ENCODE measurements at places on chromosomes 4 and X.

- no peak for DNase-seq
Measured at GRCh38 chr4:1675802-1676137, 8.3 kb downstream of the FAM53A start.

DNA sequence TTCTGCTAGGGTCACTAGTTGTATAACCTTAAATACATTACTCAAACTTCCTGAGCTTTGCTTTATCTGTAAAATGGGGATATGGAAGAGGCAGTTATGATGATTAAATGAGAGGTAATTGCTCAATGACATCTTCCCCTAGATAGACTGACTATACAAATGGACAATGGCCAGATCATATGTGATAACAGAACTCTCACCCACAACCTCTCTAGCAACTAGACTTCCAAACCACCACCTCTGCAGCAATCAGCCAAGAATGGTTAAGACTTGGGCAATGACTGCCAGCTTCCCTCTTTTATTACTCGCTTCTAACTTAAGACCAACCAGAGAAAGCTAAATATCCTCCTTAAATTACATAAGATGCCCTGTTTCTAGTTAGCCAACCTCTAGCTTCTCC lies 2.9 kb upstream of the SEPSECS start:
- no peak for DNase-seq

DNA sequence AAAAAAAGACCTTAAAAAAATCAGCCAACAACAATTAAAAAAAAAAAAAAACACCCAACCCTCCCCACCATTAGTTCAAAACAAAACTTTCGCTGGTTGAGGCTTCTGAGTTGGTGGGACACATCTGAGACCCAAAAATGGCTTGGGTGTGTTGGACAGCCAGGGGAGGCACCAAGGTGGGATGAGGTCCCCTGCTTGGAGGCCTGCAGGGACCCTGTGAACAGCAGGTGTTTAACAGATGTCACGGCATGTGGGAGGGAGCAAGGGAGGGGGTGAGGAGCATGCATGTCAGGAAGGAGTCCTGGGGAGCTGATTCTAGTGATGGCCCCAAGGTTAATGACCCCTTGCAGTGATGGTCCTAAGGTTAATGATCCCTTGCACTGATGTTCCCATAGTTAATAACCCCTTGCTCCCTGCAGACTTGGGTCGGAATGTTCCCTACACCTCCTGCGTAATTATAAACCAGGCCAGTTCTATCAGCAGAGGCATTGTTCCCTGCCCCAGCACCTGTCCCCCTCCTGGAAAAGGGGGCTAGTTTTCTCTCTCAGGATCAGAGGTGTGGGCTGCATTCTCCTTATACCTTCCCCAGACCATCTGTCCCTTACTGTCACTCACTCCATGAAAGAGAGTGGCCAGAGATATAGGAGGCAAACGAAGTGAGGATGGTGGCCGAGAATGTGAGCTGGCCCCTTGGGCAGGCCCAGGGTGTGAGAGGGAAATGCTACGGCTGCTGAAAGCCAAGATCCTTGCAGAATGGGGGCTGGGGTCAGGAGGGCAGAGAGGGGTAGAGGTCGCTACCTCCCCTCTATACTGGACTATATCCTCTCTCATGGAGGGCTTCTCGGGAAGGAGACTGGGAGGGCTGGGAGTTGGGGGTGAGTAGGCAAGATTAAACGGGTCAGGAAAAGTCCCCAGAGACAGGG lies 2.3 kb upstream of the FOXP3 start:
- DNase-seq, result no peak

DNA sequence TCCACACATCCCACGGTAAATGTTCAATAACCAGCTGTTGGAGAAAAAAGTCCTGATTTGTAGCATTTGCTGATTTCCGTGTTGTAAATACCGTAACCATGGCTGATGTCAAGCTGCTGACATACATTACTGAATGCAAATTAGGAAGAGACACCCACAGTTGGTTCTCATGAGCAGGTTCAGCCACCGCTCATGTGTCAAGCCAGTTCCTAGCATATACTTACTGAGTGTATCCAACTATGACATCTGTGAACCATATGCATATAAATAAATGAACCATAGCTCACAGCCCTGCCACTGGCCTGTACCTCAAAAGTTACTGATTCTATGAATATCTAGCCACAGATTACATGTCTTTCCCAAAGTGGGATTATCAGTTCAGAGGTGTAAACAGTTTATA lies 29.5 kb downstream of the FHDC1 start:
- no peak for DNase-seq

DNA sequence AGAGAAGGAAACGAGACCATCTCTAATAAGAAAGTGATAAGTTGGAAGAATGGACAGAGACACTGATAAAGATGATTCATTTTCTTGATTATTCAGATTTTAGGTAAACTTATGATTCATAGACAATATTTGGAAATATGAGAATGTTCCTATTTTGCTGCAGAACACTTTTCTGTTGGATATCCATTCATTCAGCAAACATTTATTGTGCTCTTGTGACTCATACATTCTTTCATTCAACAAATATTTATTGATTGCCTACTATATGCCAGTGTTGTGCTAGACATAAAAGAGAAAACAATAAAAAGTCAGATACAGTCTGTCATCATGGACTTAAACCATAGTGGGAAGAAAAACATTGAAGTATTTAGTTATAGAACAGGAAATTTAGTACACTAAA lies 1232.0 kb downstream of the STIM2 start:
- no peak for DNase-seq

DNA sequence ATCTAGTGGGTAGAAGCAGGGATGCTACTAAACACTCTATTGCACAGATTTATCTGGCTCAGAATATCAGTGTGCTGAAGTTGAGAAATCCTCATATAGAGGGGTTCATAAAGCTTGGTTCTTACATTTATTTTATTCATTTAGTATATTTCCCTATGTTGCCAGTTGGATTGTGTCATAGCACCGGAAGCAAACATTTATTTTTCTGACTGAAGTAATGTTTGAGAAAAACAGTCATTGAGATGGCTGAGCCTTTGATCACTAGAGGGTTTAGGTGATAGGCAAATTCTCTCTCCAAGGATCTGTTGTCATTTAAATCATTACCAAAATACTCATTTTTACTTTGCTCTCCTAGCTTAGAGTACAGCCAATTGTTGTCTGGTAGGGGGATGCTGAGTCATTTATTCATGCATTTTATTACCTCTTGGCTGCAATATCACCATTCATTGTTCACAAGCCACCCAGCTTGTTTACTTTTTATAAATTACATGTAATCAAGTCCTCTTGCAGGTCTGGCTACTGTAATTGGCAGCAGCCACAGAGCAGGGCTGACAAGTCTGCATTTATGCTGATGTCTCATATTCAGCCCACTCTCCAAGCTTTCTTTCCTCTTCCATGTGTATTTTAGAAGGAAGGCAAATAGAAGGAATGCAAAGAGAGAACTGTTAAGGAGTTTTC lies 15.2 kb downstream of the GAB1 start:
- DNase-seq, result no peak

- DNase-seq, result no peak
Measured at GRCh38 chrX:86329174-86329573, 180.9 kb downstream of the DACH2 start.

GRCh38 chr4:87109121-87109520 lies 111.3 kb downstream of the KLHL8 start:
- no peak for DNase-seq

DNA sequence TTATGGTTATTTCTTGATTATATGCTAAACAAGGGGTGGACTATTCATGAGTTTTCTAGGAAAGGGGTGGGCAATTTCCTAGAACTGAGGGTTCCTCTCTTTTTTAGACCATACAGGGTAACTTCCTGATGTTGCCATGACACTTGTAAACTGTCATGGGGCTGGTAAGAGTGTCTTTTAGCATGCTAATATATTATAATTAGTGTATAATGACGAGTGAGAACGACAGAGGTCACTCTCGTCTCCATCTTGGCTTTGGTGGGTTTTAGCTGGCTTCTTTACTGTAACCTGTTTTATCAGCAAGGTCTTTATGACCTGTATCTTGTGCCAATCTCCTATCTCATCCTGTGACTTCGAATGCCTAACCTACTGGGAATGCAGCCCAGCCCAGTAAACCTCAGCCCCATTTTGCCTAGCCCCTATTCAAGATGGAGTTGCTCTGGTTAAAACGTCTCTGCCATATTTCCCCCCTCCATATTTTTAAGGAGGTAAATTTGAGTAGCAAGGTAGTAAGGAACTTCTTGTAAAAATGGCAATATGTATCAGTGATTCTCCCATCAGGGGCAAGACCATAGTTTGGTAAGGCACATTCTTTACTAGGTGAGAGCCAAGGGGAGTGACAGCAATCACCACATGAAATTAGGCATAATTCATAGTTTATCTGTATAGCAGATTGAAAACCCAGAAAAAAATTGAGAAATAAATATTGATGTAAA lies 2.6 kb downstream of the CXCL2 start:
- no peak for DNase-seq

DNA sequence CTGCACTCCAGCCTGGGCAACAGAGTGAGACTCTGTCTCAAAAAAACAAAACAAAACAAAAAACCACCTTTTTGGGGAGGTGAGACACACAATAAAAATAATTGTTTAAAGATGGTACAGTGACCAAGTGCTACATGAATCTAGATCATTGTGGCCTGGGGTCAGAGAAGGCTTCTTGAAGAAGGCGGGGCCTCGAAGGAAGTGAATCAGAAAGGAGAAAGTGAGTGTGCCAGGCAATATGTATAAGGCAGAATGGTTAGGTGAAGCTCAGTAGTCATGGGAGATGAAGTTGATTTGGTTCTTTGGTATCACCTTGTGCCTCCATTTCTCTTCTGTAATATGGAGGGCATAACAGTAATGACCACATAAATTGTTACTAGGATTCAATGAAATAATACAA lies 58.9 kb downstream of the DOCK11 start:
- DNase-seq, result no peak

DNA sequence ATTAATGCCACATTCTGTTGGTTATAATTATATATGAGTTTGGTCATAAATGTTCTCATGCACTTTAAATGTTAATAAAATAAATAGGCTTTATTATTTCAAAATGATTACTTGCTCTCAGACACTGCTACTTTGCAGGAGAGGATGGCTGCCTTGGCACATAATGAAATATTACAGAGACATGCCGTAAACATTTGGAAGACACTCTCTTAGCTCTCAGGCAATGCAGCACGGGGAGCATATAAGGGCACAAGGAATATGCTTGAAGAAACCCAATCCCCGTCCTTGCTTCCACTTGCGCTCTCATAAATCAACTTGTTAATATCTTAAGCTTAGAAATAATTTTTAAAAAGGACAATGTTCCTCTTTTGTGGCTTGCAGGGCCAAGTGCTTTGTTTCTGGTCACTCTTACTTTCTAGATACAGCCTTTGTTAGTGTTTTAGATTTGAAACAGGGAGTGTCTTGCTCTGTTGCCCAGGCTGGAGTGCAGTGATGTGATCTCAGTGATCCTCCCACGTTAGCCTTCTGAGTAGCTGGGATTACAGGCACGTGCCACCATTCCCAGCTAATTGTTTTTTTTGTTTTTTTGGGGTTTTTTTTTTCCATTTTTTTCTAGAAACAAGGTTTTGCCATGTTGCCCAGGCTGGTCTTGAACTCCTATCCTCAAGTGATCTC lies 445.0 kb downstream of the SPRY1 start:
- no peak for DNase-seq

GRCh38 chrX:47313056-47313455 lies 57.3 kb upstream of the ZNF157 start:
- DNase-seq, result no peak

DNA sequence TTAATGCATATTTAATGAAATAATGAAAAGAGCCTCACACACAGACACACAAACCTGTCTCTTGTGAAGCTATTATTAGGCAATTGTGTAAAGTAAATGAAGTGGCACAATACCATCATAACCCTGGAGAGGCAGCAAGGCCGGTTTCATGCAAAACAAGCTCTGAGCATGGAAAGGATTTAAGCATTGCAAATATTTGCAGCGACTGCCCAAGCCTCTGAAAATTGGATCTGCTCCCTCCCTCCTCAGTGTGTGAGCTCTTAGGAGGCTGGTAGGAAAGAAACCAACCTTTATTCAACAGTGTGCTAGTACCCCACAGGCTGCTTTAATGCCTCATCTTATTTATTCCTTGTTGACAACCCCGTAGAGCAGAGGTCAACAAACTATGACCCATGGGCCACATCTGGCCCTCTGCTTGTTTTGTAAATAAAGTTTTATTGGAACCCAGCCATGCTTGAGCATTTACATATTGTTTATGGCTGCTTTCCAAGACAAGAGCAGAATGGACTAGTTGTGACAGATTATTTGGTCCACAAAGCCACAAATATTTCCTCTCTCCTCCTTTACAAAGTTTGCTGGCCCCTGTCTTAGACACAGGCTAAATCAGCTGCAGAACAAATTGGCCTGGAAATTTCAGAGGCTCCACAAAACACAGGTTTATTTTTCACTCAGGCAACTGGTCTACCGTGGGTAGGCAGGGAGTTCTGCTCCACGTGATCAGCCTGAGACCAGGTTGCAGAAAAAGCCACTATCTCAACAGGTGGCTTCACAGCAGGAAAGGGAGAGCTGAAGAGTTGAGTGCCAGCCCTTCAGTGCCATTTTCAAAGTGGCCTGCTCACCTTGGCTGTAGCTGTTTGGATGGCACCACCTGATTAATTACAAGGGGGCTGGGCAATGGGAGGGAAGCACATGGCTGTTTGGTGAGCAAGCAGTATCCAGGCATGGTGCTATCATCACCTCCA lies 16.8 kb downstream of the RS1 start:
- no peak for DNase-seq

- no peak for DNase-seq
Measured at GRCh38 chr4:73034896-73035295, 34.6 kb downstream of the COX18 start.

DNA sequence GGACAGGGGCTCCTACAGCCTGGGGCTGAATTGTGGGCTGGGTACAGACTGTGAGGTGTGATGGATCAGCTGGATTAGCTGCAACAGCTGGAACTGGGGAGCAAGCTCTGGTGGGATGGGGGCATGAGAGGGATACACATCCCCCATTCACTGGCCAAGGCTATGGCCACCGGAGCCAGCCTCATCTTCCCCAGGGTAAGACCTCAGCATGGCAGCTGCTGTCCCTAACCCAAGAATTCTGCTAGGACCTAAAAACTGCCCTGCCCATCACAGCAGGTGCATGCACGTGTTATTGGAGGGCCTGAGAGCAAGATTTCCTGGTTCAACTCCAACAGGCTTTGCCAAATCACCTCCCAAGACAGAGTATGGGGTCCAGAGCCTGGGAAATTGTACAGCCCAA lies 258.6 kb upstream of the AGTR2 start:
- DNase-seq, result no peak

GRCh38 chr4:83180431-83180968 lies 66.0 kb upstream of the PLAC8 start:
- no peak for DNase-seq

- no peak for DNase-seq
Measured at GRCh38 chr4:72360075-72360474, 208.9 kb downstream of the ADAMTS3 start.

- DNase-seq, result no peak
Measured at GRCh38 chr4:82746705-82747574, 51.7 kb downstream of the SCD5 start.

DNA sequence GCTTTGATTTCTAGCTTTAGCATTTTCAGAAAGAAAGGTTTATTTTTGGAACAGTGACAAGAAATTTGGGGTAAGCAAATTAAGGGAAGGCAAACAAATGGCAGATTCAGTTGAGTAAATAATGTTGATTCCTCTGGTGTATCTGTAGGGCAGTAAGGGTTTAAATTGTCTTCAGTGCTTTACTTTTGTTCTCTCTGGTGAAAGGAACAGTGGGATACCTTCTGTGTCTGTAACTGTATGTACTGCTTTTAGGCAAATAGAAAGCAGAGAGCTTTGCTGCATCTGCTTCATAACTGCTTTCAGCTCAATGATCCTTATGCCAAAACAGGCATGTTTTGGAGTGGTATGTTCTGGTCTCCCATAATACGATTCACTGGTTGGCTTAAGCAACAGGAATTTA lies 932.1 kb upstream of the SLIT2 start:
- DNase-seq, result no peak

GRCh38 chrX:154325541-154325940 lies 29.9 kb downstream of the TKTL1 start:
- DNase-seq, result no peak
